ENCODE measurements at places on chromosomes 1 and 21.

GRCh38 chr21:42313501-42313969 is 1.7 kb downstream of the TFF3 start:
- DNase-seq = no peak

DNA sequence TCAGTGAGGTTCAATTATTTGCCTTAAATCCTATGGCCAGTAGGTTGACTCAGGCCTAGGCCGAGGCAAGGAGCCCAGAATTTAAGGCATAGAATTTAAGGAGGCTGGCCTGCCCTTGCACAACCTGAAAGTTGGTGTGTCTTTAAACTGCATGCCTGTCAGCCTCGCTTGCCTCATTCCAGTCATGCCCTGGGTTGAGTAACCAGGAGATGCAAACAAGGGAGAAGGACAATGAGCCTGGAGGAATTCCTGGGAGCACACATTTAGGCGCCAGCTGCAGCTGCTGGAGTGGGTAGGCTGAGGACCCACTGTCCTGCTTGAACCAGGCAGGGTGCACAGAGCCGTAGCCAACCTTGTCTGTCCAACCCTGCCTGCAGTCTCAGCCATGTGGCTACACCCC is 11.7 kb downstream of the CD2 start:
- DNase-seq = no peak

DNA sequence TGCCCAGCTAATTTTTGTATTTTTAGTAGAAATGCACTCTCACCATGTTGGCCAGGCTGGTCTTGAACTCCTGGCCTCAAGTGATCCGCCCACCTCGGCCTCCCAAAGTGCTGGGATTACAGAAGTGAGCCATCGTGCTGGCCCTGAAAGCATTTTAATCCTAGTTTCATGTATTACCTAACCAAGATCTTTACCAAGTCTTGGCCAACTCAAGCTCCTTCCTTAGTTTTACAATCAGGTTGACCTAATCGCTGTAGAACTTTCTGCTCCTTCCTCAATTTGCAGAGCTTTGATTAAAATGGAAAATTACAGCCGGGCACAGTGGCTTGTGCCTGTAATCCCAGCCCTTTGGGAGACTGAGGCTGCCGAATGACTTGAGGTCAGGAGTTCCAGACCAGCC is 3.2 kb upstream of the TMEM63A start:
- no peak for DNase-seq

GRCh38 chr1:38183096-38183495 is 136.5 kb upstream of the POU3F1 start:
- DNase-seq = no peak

- DNase-seq = no peak
Observed at GRCh38 chr1:21365036-21365435, 74.8 kb upstream of the ECE1 start.

GRCh38 chr1:40399984-40400704 is 26.6 kb downstream of the SMAP2 start:
- DNase-seq = peak; percentile 27

DNA sequence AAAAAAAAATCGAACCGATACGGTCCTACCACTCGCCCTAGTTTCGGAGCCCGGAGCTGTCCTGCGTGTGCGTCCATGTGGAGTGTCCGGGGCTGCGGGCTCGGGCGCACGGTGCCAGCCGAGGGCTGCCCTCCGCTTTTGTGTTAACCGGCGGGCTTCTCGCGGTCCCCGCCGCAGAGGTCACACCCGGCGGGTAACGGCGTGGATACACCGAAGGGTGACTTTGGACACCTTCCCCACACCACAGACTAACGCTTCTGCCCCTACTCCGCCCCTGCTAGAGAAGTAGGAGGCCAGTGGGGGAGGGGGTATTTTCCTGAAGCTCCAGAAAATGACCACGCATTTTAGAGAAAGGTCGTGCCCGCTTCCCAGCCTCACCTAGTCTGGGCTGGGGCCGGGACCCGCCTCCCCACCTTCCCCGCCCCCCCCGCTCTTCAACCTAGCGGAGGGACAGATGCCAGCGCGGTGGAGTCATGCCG is 609 bp upstream of the ATF3 start:
- no peak for DNase-seq
